Stimulated activated CD8-positive, alpha-beta memory T cell treated with anti-CD3 and anti-CD28 coated beads, Interleukin-15, amount 100 ng/mL, for 4 hours (primary cell): ENCODE measurements at places on chromosomes 5 and 9.

DNA sequence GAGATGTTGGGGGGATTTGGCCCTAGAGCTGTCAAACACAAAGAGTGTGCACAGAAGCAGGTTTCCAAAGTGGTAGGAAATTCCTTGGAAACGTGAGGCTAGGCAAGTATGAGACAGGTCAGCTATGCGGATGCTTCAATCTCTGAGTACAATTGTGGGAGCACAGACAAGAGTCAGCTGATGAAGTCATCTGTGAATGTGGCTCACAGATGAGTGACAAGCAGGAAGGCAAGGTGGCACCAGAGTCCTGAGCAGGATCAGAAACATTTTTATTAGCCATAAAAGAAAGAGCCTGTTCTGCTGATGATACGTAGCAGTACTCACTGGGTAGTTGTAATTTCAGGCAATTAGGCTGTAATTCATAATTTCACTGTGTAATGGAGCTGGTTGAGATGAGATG lies 117.0 kb downstream of the DCP2 start:
- no peak for DNase-seq

DNA sequence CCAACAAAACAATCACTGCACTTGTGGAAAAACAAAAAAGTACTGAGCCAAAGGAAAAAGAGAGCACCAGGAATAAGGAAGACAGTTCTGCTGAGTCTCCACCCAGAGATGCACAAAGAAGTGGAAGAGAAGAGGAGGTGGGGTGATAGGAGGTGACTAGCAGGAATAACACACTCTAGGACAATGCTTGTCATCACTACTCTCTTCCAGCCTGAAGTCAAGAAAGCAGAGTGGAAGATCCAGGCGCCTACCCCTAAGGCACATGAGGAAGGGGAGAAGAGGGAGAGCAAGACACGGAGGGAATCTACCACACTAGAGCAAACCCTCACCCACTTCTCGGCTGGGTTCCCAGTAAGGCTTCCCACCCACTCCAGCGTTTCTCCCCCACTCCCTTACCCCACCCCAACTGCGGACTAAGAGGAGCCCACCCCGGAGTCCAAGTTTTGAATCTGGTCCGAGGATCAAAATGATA lies 1.7 kb downstream of the SLIT3 start:
- no peak for DNase-seq

DNA sequence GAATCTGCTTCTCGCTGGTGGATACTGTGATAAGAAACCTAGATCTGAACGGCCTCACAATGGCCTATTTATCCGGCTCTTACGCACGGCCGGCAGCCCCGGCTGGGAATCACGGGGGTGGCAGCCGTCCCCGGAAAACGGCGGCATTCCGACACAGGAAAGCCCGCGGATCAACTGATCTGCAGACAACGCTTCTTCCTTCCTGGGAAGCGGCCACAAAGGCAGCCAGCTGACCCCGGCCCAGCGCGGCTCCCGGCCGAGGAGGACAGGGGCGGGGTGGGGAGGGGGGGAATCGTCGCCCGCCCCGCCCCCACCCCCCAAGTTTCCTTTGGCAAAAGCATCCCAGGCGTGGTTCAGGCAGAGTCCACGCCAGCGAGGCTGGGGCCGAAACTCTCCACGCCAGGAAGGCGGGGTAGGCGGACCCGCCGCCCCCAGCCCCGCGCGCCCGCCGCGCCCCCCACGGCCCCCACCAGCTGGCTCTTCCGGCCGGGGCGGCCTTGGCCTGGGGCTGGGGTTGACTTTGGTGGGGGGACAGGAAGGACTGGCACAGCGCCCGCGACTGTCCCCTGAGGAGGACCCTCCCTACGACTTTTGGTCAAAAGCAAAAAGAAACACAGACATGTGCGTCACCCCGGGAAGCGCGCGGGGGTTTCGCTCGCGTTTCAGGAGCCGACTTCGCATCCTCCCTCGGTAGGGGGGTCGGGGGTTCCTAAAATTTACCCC lies 247.7 kb upstream of the ANKRD55 start:
- no peak for DNase-seq

DNA sequence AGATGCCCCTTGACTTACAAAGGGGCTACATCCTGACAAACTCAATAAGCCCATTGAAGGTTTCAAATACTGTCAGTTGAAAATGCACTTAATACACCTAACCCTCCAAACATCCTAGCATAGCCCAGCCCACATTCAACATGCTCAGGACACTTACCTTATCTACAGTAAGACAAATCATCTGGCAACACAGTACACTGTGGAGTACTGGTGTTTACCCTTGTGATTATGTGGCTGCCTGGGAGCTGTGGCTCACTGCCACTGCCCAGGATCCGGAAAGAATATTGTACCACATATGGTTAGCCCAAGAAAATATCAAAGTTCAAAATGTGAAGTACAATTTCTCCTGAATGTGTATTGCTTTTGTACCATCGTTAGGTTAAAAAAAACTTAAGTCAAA lies 562.2 kb downstream of the HTR1A start:
- no peak for DNase-seq

- no peak for DNase-seq
These were observed 22.4 kb downstream of the GRAMD2B start for GRCh38 chr5:126445502-126446174.

GRCh38 chr9:36128349-36128748 lies 8.2 kb upstream of the GLIPR2 start:
- DNase-seq = no peak

- no peak for DNase-seq
These were observed 2167.2 kb upstream of the C9orf72 start for GRCh38 chr9:29740518-29740917.

DNA sequence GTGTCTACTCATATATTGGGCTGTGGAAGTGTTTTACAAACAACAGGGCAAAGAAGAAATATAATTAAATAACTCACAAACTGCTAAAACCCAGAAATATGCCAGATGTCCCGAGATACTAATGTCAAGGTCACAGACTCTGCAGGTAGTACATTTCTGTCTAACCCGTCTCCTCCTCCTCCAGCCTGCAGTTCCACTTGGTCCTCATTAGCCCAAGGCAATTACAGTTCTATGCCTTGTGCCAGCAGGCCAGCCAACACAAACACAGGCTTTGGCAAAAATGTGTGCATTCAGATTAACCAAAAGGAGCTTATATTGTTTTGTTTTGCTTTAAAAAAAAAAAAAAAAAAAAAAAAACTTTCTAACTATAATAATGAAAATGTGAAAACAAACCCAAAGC lies 148.8 kb downstream of the MYO10 start:
- no peak for DNase-seq

DNA sequence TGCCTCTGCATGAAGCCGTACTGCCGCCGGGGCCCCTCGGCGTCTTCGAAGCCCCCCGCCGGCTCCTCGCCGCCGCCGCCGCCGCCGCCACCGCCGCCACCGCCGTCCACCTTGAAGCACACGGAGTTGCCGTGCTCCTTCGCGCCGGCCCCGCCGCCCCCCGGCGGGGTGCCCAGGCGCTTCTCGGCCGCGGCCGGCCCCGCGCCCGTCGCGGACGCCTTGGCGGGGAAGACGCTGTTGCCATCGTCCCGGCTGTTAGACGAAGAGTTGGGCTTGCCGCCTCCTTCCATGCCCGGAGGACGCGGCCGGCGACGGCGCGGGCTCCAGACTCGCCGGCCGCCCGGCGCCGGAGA lies 400 bp downstream of the HCN1 start:
- no peak for DNase-seq

- DNase-seq = no peak
These were observed 101.3 kb downstream of the FBN2 start for GRCh38 chr5:128436749-128437188.

GRCh38 chr5:87229780-87230179 lies 37.9 kb upstream of the RASA1 start:
- no peak for DNase-seq

- DNase-seq = no peak
These were observed 792.9 kb downstream of the PTPRD start for GRCh38 chr9:9819886-9820285.

DNA sequence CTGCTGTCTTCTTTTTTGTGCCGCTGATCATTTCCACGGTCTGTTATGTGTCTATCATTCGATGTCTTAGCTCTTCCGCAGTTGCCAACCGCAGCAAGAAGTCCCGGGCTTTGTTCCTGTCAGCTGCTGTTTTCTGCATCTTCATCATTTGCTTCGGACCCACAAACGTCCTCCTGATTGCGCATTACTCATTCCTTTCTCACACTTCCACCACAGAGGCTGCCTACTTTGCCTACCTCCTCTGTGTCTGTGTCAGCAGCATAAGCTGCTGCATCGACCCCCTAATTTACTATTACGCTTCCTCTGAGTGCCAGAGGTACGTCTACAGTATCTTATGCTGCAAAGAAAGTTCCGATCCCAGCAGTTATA lies 17.1 kb downstream of the F2R start:
- DNase-seq = no peak

DNA sequence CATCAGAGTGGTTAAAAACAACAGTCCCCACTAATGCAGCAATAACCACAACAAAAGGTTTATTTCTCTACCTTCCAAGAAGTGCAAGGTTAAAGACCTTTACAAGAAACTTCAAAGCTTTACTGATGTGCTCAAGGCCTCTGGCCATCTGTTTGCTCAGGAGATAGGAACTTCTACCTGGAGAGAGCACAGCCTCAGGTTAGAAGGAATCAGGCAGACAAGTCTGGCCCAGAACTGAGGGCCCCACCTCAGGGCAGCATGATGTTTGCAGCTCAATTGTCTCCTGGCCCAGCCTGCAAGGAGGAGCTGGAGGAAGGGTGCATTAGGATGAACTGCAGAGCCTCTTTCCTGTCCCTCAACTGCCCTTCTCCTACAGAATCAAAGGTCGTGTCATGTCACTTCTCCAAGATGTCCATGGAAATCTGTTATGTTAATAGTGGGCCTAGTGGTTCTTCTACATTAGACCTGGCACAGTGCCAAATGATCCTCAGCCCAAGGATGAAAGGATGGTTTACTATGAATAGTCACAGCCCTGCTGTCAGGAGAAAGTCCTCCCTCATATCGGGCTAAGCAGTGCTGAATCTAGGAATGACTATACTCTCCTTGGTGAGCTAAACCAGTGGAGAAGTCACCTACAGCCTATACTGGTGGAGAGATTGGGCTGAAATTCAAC lies 98.9 kb upstream of the NTRK2 start:
- DNase-seq = no peak

GRCh38 chr9:16689351-16689938 lies 181.0 kb downstream of the BNC2 start:
- no peak for DNase-seq

GRCh38 chr9:117290306-117290840 lies 124.5 kb downstream of the ASTN2 start:
- no peak for DNase-seq

- DNase-seq = no peak
These were observed 119.5 kb upstream of the ACOT12 start for GRCh38 chr5:81513473-81513872.

GRCh38 chr9:114029311-114030170 lies 48.6 kb downstream of the AMBP start:
- DNase-seq = no peak

DNA sequence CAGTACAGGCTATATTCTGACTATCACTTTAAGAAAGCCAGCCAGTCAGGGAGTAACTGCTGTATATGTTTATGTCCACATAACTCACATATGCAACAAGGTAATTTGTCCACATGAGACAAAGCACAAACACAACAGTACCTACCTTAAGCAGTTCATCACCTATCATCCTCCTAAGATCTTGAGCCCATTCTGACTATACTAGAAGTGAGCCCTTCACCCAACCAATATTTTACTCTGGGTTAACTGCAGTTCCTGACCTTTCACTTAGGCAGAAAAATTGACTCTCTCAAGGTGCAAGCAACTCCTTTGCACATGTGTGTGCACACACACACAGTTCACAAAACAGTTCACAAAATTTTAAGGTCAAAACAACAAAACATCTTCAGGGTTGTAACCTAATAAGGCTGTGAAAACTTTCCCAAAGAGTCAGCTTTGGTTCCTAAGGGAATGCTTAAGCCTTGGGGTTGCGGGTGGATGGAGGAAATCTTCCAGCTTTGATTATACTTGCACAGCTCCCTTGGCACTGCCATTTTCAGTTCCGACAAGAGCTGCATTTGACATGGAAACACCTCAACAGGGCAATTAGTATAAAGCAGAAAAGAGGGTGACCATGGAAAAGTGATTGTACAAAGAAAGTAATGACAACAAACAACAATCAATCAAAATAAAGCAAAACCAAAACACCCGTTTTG lies 215.3 kb downstream of the NFIB start:
- no peak for DNase-seq

DNA sequence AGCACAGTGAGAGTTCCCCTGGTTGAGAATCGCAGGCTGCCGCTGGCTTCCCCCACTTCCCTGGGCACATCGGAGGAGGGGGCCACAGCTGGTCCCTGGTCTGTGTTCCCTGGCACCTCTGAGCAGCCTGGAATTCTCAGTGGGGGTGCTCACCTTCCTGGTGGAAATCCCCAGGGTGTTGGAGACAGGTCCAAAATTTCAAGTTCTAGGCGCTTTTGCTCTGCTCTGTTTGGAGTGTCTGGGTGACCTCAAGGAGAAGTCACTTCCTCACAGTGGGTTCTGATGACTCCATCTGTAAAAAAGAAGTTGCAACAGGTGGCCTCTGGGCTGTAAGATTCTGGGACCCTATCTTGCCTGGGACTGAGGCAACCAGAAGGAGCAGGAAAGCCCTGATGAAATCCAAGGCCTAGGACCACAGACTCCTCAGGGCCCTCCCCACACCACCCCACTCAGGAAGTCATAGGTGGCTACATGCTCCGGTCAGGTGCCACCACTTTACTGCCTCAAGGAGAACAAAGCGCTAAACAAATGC lies at the start of gene TRAF1:
TSS of gene TRAF1 (minus strand) at position 400 of the 532 bp plus-strand sequence. CDS start 721 bp downstream, outside the sequence.
- DNase-seq = no peak

DNA sequence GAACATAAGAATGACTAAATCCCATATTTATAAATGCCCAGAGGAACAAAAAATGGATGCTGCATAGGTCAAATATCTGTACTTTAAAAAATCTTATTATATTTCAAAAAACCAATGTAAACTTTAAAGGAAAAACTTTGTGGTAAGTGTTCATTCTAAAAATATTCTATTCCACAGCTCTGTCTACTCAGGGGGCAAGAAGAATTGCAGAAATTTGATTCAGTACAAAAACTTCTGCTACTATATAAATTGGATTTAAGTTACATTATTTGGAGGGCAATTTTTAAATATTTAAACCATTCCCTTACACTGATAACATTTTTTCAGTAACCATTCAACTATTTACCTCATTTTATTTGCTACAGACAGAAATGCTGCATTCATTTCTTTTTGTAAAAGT lies 32.1 kb downstream of the NFIB start:
- DNase-seq = no peak

GRCh38 chr5:180115326-180116076 lies 43.9 kb upstream of the RNF130 start:
- no peak for DNase-seq

DNA sequence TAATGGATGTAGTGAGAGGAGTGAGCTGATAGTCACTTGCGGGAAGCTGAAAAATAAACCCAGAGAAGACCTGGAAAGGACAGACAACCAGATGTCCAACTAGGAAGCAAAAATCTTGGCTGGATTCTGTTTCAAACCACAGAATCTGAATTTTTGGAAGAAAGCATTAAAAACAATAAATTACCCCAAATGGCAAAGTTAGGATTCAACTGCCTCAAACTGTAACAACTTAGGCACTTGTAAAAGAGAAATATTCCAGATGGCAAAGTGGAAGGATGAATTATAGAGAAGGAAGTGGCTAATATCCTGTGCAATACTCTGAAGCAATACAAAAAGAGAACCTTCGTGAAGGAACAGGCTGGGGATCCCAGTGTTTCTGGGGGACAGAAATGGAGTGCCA lies 46.8 kb upstream of the SLIT3 start:
- DNase-seq = no peak

- DNase-seq = no peak
These were observed 72.4 kb upstream of the MPDZ start for GRCh38 chr9:13351778-13352386.
